ENCODE measurements at places on chromosomes 5 and 9. TPM values are rescaled to one million over a fixed set of nuclear protein-coding genes. Genes with fewer than 3 reads are reported as not detected.

Gene PCDHB16
- polyA plus RNA-seq = 0.89 TPM

DNA sequence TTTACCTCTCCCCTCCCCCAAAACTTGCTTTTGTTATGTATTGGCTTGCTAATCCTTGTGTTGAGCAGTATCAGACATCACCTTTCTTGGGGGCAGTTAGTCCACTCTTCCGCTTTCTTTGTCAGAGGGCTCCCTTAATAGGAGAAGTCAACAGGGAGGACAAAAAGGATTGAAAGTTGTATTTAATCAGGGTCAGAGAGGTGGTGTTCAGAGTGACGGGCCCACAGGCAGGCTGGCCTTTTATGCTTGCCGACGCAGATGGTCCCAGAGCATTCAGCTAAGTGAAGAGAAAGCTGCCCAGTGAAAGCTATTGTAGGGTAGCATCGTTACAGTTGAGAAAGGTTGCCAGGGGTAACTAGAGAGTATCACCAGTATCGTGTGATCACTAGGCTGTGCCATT, 131.1 kb downstream of the ZCCHC7 start:
- no peak for DNase-seq

DNA sequence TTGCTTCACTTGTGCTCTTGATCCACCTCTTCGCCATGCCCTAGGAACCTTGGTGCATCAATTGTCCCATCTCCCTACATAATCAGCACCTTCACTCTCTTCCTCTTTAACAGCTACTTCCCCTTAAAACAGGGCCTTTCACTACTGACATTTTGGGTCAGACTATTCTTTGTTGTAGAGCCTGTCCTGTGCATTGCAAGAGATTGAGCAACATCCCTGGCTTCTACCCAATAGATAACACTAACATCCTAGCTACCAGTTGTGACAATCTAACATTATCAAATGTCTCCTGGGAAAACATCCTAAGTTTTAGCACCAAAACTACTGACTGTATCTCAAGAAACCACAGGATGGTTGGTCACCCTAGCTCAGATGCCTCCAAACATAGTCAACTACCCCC, 854.3 kb upstream of the DMAC1 start:
- no peak for DNase-seq

DNA sequence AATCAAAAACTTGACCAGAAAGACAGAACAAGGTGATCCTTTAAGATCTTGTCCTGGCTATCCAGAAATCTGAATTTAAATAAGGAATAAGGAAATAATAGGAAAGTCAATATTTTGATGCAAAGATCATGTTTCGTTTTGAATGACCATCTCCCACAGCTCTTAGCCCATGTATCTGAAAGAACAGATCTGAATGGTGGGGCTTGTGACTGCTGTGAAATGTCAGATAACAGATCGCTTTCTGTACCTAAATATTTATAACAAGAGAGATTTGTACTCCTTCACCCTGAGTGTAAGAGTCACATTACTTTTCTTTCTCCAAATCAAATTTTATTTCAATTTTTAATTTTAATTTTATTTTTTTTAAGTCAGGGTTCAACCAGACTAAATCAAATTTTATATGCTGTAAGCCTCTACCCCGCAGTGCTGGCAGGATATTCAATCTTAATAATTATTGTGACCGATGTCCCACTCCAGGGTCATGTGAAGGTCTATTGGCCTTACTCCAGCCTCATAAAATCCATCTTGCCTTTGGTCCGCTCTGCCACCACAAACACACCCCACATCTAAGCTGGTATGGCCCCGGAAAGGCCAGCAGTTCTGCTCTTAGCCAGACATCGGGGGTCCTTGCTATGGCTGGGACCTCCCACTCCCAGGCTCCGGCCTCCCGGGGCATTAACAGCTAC, 7.0 kb upstream of the SLC26A2 start:
- DNase-seq = no peak

Gene MED27
- 18.0 TPM for polyA plus RNA-seq

DNA sequence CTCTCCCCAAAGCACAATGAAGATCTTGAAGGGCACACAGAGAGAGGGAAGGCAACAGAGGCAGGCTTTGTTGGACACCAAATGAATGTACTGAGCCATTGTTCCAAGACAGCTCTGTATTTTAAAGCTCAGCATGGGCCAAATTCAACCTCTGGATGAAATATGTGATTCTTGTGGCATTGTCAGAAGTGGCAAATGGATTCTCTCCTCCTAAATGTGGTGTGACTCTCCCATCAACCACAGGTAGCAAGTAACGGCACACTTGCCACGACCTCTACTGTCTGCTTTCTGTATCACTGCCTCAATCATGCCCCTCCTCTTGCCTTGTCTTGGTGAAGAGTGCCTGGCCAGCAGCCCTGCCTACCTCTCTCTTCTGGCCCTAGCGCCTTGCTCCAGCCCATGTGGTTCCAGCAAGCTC, 6.1 kb upstream of the MOB3B start:
- no peak for DNase-seq

DNA sequence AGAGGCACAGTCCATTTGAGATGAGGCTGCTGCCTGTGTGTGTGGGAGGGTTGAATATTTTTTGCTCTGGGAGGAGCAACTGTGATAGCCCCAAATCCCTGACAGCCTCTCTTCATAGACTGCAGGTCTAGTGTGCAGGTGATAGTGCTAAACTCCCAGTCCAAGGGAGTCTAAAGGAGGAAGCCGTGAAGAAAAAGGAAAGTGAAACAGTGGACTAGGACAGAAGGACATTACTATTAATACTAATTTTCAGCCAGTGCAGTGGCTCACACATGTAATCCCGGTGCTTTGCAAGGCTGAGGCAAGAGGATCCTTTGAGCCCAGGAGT, 295.0 kb downstream of the PDE4D start:
- no peak for DNase-seq
